ENCODE measurements at places on chromosomes 1 and 21.

DNA sequence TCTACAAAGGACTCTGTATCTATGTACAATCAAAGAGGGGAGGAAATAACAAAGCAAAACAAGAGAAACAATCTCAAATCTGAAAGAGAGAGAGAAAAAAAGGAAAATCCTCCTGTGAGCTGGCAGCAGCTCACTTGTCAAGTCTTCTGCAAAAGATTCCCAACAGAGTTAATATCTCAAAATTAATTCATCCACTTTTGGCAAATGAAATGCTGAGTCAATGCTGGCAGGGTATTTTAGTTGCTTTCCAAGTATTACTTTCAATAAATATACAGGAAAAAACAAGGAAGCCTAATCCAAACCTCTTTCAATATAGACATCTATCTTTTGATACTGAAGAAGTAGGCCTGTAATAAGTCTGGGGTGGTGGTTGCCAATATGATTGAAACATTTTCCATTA is 613.9 kb upstream of the NEGR1 start:
- no peak for DNase-seq

GRCh38 chr21:14712121-14712715 is 166.1 kb upstream of the SAMSN1 start:
- DNase-seq, result no peak

GRCh38 chr1:220708936-220709801 is 19.0 kb downstream of the C1orf115 start:
- DNase-seq, result no peak

DNA sequence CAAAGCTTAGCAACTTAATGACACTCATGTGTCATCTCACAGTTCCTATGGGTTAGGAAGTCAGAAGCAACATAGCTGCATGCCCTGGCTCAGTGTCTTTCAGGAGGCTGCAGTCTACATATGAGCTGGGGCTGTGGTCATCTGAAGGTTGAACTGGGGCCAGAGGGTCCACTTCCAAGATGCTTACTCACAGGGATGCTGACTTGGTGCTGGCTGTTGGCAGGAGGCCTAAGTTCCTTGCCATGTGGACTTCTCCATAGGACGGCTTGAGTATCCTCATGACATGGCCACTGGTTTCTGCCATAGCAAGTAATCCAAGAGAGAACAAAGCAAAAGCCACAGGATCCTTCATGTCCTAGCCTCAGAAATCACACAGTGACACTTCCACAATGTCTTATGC is 12.1 kb upstream of the FAM43B start:
- DNase-seq, result no peak

- no peak for DNase-seq
These were observed 53.9 kb upstream of the PTGFRN start for GRCh38 chr1:116855773-116856201.

- no peak for DNase-seq
These were observed 114.5 kb downstream of the NUF2 start for GRCh38 chr1:163436140-163436812.

DNA sequence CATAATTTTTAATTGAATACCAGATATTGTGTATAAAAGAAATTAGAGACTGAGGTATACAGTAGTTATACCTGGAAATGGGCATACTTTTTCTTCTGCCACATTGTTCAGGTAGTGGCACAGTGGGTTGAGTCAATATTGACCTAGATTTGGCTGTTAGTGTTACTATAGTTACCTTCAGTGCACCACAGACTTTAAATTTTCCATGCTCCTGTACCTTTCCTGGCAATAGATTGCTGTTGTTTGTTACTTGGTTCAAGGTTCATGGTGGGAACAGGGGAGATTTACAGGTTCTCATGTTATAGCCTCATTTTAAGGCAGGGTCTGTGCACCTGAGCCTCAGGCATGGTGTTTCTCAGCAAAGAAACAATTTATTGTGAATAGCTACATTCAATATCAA is 218.7 kb downstream of the LBR start:
- DNase-seq, result no peak

DNA sequence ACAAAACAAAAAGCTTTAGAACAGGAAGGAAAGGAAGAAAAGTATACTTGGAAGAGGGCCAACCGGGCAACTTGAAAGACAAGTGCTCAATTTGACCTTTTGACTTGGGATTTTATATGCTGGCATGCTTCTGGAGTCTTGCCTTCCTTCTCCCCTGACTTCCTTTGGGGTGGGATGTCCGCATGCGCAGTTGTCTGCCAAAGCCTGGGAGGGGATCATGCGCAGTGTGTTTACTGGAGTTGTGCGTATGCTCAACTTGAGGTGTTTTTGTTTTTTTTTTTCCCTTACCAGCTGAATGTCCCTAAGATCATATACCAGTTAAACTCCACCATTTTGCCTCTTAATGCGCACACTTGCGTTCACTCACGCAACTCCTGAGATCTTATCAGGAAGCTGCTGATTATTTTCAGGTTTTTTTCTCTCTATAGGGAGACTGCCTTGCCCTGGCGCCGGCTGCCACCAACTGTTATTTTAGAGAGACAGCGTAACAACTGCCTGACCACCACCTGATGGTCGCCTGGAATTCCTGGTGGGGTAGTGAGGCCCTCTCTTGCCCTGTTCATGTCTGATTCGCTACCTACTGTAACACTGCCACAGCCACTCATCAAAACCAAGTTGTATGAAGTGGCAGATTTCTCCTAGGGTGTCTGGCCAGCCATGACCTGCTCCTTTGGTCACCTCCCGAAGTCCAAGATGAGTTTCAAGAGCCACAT is 138.7 kb upstream of the ZNF644 start:
- no peak for DNase-seq

DNA sequence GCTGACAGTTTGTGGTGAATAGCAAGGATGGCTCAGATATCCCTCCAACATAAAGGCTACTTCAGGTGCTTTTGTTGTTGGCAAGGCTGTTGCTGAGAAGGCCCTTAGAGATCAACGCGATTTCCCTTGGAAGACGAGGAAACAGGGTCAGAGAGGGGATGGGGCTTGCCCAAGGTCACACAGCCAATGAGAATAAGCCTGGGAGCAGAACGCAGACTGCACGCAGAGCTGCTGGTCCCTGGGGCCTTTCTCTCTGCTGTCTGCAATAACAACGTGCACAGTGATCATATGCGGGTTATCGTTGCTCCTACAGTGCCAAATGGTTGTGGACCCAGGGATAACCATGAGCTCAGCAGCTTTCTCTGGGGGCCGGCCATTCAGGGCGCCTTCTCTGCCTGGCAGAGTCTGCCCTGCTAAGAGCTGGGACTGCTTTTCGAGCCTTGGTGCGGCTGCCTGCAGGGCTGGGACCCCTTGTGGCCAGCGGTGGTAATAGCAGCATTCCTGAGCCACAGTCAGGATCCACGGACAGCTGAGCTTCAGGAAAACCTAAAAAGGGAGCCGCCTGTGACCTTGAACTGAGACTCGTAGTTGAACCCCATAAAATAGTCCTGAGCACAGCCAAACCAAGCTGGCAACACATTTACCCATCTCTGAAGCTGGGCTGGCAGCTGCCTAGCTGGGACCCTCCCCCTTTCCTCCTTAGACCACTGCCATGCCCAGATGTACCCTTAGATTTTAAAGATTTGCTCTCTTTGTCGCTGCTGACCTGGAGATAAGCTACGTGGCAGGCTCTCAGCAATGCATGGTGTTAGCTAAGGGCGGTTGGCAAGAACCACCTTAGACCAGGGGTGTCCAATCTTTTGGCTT is 39.8 kb downstream of the HTR6 start:
- DNase-seq, result peak; percentile 23

DNA sequence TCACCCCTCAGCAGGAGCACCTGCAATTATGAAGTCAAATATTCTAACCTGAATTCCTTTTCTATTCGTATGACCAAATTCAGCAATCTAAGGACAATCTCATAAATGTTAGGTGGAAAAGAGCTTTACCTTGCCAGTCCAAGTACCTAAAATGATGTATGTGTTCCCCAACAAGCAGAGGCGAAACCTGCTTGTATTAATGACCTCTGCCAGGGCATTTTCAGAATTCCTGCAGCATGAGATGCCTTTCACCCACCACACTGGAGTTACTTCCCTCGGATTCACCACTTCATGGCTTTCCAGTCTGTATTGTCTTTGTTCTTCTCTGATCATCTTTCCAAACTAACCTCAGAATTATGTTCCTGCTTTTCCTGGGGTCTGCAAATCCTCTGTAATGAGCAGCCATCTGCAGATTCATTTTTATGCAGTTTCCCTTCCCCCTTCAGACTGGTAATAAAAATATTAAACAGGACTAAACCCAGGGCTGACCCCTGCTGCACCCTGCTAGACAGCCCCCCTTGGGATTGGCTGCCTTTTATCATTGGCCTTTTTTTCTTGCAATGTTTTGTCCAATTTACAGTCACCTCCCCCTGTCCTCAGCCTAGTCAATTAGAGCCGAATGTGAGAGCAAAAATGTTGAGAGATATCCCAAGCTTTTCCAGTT is 26.6 kb upstream of the CASQ2 start:
- DNase-seq, result no peak

- no peak for DNase-seq
These were observed 62.4 kb downstream of the SPATA46 start for GRCh38 chr1:162314206-162314605.

DNA sequence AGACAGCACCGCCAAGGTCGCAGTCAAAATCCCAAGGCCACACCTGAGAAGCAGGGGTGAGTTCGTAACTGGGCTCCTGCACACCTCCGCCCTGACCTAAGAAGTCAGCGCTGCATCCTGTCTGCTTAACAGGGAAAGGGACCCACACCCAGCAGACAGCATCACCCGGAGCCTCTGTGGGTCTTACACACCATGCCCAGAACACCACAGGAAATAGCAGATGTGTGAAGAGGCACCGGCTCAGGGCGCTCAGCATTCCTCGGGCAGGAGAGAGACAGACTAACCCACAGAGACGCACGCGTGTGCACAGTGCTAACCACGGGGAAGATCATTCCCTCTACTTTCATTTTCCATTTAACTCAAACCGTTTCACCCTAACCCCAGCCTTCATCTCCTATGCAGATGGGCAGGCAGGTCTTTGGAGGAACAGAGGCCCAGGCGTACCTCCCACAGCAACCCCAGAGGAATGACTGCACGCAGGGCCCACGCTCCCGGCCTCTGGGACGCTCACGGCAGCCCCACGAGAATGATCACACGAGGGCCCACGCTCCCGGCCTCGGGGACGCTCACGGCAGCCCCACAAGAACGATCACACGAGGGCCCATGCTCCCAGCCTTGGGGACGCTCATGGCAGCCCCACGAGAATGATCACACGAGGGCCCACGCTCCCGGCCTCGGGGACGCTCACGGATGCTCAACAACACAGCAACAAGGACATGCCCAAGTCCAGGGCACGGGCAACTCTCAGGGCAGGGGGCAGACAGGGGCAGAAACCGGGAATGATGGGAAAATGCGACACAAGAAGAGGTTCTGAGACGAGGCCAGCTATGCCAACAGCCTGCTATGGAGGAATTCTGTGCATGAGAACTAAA is 20.9 kb downstream of the POFUT2 start:
- no peak for DNase-seq

- DNase-seq, result no peak
These were observed 435.3 kb upstream of the USP24 start for GRCh38 chr1:55650444-55650843.

- DNase-seq, result no peak
These were observed 151.2 kb downstream of the PTBP2 start for GRCh38 chr1:96872757-96873156.

DNA sequence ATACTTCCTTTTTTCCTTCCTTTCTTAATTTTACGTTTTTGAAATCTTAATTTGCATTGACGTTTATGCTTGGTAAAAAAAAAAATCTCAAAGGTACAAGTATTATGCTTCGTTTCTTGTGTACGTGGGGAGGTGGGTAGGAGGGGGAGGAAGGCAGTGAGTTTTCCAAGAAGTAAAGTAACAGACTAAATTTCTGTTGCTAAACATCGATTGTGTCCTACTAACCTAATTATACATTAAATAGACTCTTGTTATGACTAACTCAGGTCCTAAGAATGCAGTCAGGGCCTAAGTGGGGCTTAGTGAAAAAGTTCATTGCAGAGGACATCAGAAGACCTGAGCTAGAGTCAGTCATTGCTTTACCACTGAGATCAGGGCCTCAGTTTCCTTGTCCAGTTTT is 17.5 kb downstream of the NEK7 start:
- DNase-seq, result no peak

DNA sequence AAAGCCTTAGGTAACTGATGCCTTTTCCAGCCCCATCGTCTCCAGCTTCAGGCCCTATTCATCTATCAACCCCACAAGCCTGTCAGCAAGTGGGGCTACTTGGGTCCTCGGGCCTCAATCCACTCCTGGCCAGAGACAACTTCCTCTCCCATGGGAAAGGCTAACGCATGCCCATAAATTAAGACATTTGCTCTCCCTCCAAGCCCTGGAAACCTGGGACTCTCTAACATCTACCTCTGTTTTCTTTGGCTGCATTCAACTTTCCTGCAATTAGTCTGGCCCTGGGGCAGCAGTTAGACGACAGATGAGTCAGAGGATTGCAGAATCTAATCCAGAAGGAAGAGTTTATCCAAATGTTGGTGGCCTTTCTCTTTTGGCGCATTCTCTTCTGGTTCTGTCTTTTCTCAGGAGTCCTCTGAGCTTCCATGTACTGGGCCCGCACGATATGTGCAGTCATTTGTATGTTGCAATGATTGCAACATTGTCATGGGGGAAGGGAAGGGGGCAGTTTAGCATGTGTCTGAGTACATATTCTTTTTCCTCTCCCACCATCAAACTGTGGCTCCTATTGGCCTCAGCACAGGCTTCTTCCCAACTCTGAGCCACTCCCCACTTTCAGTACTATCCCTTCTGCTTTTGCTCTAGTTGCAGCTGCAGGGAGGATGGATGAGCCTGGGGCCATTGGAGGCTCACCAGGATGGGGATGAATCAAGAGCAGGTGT is 54.4 kb downstream of the NAV1 start:
- no peak for DNase-seq

DNA sequence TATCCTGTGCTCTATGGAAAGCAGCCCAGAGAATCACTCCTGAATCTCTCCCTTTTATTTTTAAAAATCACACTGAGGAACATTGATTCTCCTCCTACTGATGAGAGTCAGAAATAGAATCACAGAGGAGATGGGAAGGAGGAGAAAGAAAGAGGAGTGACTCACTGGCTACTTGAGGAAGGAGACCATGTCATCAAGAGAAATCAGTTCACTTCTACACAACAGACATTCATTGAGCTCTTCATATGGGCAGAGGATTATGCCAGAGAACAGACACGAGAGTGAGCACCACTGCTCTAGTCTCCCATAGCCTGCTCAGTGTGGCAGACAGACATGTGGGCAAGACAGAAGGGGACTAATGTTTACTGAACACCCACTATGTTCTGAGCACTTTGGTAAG is 44.2 kb downstream of the RAB3B start:
- no peak for DNase-seq

DNA sequence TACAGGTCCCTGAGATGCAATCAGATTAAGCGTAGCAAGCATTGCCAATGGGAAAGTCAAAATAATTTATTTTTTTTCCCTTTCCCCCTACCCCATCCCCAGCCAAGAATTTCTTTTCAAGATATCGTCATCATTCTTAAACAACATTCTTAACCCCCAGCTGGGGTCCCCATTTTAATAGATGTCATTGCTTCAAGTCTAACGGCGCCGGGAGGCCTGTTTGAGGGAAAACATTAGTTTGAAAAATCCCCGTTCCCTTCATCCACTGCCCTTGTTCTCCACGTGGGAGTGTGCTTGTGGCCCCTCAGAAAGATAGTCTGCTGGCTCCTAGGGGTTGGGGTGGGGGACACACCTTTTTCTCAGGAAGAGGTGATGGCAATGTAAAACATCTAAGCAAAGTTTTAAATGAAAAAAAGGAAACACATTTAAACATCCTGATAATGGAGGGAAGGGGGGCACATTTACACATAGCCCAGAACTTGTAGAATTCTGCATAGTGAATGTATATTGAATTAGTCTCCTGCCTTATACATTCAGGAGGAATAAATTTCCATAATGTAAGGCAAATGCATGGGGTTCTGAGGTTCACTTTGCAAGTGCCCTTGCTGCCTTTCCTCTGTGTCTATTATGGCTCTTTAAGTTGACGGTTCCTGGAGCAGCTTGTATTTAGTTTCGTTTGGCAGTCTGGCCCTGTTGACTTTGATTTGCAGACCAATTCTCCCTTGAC is 6.8 kb downstream of the TRNP1 start:
- no peak for DNase-seq

Data from MM.1S (cell line).